ENCODE measurements at places on chromosomes 2 and 18.

- no peak for DNase-seq
Measured at GRCh38 chr2:60376252-60376651, 177.2 kb downstream of the BCL11A start.

DNA sequence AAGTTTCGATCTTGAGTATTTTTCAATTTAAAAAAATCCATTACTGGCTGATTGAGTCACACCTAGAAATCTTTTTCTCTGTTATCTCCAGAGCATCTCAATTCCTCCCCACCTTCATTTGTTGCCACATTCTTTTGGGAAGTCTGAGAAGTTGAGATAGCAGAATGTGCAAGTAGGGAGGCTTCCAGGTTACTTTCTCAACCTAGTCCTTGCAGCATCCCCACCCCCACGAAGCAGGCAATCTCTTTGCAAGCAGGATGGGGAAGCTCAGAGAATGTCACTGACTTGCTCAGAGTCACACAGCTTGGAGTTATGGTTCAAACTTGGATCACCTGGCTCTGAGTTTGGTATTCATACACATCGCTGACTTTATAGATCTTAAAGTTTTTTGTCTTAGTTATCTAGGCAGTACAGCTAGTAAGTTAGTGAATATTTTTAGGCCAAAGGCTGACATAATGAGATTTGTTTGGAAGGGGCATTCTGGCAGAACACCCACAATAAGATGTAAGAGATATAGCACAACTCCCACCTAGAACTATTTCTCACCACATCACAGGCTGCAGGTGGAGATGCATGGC, 25.9 kb upstream of the LCLAT1 start:
- no peak for DNase-seq

GRCh38 chr2:80169811-80170594, 134.5 kb downstream of the LRRTM1 start:
- DNase-seq, result no peak

DNA sequence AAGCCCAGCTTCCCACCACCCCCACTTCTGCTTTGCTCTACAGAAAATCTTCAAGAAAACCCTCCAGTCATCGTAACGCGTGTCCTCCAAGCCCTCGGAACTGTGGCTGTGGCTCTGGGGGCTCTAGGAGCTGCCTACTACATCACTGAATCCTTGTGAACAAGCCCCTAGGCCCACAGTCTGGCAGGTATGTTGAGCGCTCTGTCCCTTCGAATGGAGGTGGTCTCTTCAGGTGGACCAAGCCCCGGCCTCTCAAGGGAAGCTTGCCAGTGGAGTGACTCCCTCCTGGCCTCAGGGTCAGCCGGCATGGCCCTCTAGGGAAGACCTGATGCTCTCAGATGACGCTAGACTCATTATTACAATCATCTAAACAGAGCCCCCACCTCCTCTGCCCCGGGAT, 6.7 kb downstream of the SPATA3 start:
- DNase-seq, result no peak

DNA sequence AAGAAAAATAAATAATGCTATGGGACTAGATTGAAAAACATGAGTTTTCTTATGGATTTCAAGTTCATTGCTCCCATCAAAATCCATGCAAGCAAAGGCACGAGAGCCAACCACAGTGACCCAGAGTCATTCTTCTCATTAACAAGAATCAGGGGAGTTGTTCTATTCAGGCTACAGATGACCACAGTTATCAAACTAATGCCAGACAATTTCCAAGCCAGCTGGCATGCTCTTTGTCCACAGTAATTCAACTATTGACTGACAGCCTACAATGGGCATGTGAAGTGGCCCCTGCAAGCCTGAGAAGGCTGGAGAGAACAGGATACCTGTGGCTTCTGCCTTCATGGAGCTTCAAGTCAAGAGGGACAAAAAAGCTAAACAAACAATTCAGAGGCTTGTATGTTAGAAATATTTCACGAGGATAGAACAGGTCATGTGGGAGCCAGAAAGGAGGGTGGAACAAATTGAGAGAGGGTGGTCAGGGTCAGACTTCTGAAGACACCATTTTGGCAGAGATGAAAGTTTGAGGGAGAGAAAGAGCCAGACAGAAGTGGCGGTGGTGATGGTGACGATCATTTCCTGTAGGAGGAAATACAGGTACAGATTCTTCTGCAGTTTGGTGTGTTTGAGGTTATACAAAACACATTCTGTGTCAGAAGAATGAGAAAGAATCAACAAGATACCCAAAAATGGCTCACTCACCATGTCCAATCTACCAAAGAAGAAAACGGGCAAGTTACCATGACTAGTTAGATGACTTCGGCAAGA, 732.4 kb downstream of the RNF144A start:
- no peak for DNase-seq

DNA sequence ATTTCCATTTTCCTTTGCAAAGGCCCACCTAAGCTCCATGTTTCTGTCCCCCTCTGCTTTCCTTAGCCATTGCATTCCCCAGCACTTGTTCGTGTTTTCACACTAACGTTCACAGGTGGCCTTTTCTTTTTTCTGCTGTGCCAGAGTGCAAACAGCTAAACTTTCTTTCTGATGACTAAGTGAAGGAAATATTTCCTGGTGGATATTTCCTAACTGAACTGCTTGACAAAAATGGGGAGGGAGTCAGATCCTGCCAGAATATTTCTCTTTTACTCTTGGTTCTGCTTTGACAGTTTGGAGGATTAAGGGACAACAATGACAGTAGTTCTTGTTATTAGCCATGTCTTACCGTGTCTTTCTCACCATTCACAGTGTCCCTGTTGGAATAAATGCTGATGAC, 344.0 kb downstream of the ARHGAP15 start:
- no peak for DNase-seq

DNA sequence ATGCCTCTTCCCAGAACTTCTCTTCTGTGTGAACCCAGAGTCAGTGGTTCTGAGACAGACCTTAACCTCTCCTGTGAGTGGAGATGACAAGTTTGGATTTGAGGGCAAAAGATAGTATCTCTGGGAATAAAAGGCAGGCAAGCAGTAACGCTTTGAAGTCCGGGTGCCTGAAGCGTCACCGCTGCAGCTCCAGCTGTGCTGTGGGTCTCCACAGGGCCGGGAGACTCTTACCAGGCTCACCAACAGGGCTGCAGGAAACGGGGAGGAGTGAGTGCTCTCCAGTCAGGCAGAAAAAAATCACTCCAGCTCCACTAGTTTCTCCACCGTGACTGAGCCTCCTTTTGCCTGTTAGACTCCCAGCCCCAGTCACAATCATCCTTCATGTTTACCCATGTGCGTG, 79.7 kb upstream of the MAP4K4 start:
- no peak for DNase-seq

GRCh38 chr2:72133721-72134407, 13.8 kb downstream of the CYP26B1 start:
- DNase-seq, result no peak

GRCh38 chr2:11869391-11869991, 123.1 kb downstream of the LPIN1 start:
- no peak for DNase-seq

GRCh38 chr2:197904446-197904845, 100.1 kb downstream of the PLCL1 start:
- DNase-seq, result no peak

DNA sequence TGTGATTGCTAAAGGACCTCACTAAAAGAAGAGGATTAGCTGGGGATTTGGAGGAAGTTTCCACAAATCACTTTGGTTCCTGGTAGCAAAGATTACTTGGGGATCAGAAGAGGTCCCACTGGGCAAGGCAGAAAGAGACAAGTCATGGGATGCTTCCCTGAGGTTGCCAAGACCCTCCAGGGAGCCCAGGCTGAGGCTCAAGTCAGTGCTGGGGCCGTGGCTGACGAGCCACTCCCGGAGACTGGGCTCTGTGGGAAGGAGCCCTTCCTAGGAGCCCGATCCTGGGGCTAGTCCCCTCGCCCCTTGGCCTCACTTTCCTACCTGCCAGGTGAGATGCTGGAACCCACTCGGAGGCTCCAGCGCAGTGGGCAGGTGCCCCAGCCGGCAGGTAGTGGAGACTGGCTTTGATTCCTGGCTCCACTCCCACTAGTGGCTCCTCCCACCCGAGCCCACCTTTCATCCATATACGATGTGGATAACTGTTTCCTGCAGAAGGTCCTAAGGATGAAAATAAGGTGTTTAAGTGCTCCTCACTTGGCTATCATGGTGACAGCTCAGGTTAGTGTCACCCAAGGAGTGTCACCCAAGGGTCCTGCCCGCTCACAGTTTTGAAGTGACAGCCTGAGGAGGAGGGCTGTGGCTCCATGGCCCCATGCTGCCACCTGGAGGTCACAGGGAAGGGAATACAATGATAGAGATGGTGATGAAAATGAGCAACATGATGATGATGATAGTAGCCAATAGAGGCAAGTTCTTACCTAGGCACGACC, 100.5 kb downstream of the CAPN13 start:
- DNase-seq, result no peak

DNA sequence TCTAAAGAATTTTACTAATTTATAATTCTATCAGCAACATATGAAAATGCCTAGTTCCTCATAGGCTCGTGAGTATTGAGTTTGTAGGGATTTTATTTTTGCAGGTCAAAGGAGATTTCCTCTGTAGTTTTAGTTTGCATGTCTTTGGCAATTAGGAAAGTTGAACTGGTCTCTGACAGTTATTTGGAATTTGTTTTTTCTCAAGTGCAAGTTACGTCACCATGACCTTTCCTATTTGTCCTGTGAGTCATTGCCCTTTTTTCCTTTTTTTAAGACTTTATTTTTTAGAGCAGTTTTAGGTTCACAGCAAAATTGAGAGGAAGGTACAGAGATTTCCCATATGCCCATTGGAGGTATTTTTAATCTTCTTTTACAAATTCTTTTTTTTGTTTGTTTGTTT, 29.0 kb downstream of the RAMP1 start:
- no peak for DNase-seq

DNA sequence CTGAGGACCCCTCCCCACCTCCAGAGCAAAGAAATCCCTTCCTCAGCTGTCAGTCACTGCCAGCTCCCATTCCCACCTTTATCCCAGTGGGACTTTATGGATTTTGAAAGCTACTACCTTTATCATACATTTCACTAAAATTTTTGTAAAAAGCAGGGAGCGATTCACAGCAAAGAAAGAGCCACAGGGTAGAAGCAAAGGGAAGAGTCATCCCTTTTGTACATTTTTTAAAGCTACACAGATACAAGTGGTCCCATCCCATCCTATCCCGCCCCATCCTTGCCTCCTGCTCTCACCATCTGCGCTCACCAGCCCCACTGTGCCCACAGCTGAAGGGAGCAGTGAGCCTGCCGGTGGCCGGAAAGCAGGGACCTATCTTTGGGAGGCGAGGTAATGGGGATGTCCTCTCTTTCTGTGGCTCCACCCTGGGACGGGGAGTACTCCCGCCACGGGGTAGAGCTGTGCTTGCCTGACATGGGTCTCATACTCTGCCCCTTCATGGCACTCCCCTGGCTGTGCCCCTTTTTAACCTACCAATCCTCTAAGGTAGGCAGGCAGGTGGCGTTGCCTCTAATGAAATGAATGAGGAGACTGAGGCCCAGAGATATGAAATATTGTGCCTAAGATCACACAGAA, 13.2 kb downstream of the SH2D6 start:
- DNase-seq, result no peak

Measured in esophagus squamous epithelium (tissue), 5 donors.